Iris pigment epithelial cell (primary cell): ENCODE measurements at places on chromosomes 1 and 21.

DNA sequence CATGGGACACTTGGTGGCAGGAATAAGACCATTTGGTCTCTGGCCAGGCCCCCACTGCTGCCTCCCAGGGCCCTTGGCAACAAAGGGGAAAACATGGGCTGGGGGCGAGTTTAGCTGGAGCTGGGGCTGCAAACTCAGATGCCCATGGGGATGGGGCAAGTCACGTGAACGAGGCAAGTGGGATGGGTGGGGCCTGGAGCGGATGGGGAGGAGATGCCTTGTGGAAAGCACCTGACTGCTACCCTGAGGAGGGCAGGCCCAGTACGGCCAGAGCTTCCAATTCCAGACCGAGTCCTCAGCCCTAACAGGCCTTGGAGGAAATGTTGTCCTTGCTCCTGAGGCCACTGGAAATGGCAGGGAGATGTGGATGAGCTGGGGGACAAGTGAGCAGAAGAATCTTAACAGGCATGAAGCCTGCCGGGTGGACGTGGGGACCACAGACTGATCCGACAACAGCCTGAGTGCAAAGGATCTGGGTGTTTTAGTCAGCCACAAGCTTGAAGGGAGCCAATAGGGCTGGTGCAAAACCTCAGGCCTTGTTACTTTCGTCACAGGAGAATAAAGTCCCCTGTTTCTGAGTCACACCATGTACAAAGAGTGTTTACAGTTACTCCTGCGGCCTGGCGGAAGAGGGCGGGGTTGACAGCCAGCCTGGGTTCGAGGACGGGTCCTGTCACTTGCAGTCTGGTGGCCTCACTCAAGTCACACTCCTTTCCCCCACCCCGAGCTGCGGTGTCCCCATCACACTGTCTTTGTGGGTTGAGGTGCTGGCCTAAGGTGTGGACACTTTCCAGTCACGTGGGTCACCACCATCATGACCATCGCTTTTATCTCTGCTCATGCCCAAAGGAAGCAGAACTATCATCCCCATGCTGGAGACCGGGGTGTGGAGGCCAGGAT is 19.1 kb downstream of the RUNX3 start:
- DNase-seq: peak; percentile 58

DNA sequence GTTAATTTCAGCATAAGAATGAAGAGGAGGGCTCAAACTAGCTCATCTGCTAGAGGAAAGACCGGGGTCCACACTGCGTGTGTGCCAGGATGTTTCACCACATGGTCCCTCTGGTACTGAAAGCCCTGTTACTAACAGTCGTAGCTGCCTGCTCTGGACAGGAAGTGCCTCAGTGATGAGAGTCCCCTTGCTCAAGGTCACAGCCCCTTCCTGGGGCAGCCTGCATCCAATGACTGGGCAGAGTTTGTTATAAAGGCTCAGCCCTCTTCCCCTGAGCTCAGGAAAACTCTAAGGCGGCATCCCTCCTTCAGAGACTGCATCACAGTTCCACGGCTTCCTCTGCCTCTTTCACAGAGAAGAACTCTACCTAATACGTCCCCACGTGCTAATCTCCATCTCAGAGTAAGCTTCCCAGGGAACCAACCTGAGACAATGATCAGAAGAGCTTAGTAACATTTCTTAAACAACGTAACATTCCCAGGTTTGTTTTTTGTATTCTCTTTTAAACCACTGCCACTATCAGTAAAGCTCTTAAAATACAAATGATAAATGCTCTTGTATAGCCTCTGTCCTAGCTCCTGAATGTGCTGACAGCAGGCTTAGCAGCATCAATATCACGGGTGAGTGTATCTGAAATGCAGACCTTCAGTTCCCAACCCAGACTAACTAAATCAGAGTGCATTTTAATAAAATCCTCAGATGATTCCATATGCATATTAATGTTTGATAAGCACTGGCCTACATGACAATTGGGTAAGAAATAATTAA is 38.0 kb upstream of the ATP1A1 start:
- peak; percentile 40 for DNase-seq

- DNase-seq: no peak
Observed at GRCh38 chr1:21866707-21867043, 54.6 kb downstream of the LDLRAD2 start.

- DNase-seq: no peak
Observed at GRCh38 chr1:237249120-237249519, 207.1 kb downstream of the RYR2 start.

DNA sequence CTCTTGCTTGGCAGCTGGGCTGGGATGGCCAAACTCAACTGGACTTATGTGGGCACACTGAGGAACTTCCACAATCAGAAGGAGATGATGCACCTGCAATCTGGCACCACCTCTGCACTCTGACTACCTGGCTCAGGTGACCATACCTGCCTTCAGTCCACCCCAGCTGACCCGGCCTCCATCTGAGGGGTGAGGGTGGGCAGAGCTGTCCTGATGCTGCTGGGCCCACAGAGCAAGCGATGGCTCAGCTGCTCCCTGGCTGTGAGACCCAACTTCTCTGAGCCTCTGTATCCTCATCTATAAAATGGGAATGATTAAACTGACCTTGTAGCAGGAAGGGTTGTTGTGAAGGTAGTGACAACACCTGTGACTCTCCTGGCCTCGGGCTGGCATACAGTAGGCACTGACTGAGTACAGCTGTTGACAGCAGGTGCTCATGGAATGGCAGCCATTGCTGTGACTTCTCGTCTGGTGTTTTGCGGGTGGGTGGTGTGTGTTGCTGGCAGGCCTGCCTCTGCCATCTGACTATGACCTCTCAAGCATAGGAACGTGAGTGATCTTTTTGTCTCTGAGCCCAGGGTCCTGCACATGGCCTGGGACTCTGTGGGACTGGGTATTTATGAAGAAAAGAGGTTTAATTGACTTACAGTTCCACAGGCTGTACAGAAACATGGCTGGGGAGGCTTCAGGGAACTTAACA is 438.5 kb downstream of the PTPRU start:
- no peak for DNase-seq

- DNase-seq: peak; percentile 92
Observed at GRCh38 chr1:23369335-23370013, at the start of gene ZNF436. TSS of gene ZNF436 (minus strand) at chr1:23369836. CDS start at chr1:23368005, 1,831 bp downstream.

DNA sequence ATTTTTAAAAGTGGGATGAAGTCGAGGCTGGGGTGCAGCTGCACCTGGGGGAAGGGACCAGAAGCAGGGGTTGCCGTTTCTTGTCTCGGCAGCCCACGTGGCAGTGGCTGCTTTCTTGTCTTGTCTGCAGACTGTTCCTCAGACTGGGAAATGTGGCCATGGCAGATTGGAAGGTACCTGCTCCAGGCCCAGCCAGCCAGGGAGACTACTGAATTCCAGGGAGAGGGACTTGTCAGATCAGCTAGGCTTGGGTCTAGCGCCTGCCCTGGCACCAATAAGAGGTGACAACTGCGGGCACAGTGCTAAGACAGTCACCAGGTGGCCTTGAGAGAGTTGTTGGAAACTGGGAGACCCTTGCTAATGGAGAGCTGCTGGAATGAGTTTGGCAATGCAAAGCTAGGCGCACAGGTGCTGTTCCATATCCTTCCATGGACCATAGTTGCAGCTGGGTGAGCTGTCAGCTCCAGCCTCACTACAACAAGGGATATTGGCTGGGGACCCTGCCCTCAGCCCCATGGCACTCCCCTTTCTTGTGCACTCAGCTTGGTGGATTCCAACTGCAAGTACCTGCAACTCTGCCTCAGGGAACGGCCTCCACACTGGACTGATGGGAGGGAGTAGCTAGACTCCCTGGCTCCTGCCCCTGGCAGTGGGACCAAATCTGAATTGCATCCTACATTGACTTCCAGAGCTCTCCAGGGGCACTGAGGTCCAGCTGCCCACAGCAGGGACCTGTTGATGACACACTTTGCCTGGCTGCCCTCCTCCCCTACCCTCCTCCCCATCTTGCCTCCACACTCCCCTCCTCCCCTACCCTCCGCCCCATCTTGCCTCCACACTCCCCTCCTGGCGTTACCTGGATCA is 9.9 kb upstream of the IL22RA1 start:
- DNase-seq: no peak

- no peak for DNase-seq
Observed at GRCh38 chr1:30684259-30684658, 39.1 kb downstream of the MATN1 start.

DNA sequence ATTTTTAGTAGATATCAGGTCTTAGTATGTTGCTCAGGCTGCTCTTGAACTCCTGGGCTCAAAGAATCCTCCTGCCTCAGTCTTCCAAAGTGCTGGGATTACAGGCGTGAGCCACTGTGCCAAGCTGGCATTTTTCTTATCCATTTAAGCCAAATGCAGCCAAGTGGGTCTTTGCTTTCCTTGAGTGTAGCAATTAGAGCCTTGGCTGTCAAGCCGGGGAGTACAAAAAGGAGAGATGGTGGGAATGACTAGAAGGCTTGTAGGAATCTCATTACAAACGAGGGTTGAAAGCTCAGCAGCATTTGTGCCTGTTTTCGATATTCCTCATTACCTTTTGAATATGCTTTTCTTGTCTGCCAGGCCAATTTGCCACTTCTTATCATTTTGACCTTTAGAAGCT is 140.9 kb downstream of the DISC1 start:
- no peak for DNase-seq

GRCh38 chr1:154689083-154689482 is 81.1 kb upstream of the ADAR start:
- no peak for DNase-seq

DNA sequence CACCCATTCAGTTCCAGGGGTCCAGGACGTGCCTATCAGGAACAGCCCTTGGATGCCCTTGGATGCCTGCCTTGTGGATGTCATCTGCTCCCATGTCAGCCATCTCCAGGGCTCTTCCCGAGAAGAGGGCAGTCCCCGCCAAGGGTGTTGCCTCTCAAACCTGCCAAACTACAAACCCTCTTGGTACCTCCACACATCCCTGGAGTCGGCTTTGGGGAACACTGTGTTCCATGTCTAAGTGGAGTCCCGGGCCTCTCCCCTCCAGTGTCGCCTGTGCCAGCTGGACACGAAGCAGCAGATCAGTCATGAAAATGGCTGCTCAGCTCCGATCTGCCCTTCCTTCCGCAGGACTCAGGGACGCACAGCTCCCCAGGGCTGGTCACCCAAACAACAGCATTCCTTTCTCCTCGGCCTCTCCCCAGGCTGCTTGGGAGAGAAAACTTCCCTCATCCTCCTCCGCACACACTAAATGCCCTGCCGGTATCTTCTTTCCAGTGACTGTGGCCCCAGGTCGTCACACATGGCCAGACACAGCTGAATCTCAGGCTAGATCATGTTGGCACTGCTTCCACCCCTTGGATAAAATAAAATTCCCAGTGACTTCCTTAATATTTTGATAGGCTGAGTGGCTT is 53.4 kb downstream of the GALNT2 start:
- DNase-seq: no peak

DNA sequence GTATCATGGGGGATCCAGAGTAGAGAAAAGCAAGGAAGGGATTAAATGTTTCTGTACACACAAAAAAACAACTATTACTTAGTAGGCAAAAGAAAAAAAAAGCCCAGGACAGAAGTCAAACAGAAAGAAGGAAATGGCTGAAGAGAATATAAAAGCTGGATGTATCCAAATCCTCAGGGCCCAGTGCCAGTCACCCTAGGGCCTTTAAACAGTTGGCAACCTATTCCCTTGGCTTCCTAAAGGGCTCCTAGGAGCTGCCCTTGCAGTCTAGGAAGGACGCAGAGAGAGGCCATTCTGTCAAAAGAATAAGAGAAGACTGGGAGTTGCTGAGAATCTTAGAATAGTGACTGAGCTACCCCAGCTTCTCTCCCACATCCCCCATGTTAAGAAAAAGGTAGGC is 5.0 kb downstream of the B4GALT3 start:
- DNase-seq: no peak

- no peak for DNase-seq
Observed at GRCh38 chr1:117591252-117591651, 14.6 kb upstream of the TENT5C start.

DNA sequence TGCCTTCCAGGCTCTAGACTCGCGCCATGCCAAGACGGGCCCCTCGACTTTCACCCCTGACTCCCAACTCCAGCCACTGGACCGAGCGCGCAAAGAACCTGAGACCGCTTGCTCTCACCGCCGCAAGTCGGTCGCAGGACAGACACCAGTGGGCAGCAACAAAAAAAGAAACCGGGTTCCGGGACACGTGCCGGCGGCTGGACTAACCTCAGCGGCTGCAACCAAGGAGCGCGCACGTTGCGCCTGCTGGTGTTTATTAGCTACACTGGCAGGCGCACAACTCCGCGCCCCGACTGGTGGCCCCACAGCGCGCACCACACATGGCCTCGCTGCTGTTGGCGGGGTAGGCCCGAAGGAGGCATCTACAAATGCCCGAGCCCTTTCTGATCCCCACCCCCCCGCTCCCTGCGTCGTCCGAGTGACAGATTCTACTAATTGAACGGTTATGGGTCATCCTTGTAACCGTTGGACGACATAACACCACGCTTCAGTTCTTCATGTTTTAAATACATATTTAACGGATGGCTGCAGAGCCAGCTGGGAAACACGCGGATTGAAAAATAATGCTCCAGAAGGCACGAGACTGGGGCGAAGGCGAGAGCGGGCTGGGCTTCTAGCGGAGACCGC is 2.0 kb upstream of the OLIG2 start:
- DNase-seq: no peak

DNA sequence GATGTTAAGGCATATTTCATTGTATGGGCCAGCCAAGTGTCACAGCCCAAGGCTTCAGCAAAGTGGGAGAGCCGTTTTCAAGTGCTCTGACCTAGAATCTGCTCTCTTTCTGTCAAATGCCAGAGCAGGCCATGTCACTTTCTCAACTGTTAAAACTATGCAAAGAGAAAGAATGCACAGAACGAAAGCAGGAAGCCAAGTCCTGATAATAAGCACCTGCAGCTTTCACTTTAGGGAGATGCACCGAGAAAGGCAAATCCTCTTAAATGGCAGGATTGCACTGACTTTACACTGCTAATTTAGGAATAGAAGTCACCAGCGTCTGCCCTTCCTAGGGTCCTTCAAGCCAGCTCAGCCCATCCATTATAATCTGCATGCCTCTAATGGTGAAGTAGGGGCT is 49.2 kb upstream of the NTPCR start:
- peak; percentile 11 for DNase-seq

- DNase-seq: peak; percentile 9
Observed at GRCh38 chr1:205344066-205344928, 12.4 kb downstream of the KLHDC8A start.

GRCh38 chr1:242008826-242009495 is 10.1 kb upstream of the MAP1LC3C start:
- no peak for DNase-seq

DNA sequence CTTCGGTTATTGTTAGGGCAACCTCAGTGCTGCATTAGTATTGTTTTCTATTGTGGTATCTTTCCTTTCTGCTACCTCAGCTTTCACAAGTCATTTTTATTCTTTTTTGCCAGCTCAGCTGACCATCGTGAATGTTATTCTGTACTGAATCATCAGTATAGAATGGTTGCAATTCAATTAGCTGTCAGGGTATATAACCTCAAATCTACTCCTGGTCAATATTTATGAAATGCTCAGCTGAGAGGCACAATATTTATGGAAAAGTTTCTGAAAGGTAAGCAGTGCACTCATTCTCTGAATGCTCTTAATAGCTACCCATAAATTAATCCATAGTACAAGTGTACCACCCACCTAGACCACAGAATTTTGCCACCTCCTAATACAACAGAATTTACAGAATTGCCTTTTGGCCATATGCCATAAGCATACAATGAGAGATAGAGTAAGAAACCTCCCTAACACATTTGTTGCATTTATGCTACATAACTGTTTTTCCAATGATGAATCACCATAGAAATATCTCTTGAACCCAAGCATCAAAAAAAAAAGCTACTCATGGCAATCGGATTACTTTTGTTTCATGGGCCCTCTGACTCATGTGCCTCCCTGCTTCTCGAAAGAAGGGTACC is 732.6 kb upstream of the CHRM3 start:
- DNase-seq: peak; percentile 91
